GM13977 (cell line): ENCODE measurements at places on chromosomes 3 and 15.

- no peak for DNase-seq
Measured at GRCh38 chr15:29208352-29208751, 61.3 kb downstream of the NSMCE3 start.

DNA sequence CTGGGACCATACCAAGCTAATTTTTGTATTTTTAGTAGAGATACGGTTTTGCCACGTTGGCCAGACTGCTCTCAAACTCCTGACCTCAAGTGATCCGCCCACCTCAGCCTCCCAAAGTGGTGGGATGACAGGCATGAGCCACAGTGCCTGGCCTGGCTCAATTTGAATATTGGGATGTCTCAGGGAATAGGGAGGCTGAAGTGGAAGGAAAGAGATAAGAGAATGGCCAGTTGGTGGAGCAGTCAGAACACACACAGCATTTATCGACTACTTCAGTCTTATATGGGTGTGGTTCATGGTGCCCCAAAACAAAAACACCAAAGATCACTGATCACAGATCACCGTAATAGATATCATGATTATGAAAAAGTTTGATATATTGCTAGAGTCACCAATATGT, 144.4 kb downstream of the GMNC start:
- no peak for DNase-seq

DNA sequence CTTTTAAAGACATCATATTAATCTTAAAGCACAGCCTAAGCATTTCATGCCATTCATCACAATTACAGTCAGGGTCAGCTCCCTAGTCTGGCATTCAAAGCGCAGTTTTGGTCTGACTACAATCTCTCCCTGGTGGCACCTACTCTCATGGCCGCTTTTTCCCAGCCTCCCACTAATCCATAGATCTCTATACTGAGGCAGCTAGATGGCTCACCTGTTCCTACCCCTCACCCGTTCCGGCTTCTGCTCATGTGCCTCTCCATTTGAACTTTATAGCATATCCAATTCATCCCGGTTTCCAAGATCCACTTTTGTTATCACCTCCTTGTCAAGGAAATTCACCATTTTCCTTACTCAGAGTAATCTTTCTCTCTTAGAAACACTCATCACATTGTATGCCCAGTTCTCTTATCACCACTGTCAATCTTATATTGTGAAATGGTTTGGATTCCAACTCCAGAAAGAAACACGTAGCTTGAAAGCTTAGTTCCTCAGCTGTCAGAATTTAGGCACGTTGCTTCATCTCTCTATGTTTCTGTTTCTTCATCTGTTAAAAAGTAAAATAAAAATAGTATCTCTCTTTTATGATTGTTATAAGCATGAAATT, 220.0 kb upstream of the UBE2E2 start:
- no peak for DNase-seq

DNA sequence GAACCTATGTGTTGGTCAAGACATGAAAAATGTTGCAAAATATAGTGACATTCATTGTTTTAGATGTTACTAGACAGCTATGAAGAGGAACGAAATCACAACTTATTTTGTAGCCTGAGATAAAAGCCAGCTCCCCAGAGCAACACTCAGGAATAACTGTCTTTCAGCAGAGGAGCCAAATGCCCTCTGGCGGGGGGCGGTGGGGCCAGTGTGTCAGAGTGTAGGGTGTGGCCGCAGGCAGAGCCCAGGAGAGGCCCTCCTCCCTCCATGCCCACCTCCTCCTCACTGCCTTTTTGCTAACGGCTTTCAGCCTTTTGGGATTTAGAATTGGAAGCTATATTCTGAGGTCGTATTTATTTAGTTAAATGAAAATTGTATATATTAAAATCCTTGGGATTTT, 16.9 kb downstream of the APOD start:
- no peak for DNase-seq

DNA sequence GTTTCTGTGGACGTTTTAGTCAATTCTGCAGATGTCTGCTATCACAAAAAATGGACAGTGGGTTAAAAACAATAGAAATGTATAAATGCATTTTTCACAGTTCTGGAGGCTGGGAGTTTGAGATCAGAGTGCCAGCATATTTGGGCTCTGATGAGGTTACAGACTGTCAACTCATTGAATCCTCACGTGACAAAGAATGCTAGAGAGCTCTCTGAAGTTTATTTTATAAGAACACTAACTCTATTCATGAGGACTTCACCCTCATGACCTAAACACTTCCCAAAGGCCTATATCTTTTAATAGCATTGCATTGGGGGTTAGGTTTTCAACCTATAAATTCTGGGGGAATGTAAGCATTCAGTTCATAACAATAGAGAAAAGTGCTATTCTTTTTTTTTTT, 182.6 kb upstream of the SLITRK3 start:
- no peak for DNase-seq

DNA sequence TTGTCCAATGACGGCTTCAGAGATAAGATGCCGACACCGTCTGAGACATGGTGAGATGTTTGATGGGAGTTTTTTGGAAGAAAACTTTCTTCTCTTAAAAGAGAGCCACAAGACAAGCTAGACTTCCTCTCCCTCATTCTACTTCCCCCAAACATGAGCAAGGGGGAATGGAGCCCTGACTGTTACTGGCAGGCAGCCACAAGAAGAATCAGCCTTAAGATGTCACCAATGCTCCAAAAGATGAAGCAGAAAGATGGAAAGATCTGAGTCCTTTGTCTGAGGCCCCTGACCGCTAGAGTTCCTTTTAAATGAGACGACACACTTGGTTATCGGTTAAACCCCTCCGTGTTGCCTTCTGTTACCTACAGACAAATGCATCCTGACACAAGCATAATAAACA, 108.7 kb downstream of the ST8SIA2 start:
- DNase-seq, result no peak

- no peak for DNase-seq
Measured at GRCh38 chr3:180594631-180595558, 7.1 kb upstream of the TTC14 start.

DNA sequence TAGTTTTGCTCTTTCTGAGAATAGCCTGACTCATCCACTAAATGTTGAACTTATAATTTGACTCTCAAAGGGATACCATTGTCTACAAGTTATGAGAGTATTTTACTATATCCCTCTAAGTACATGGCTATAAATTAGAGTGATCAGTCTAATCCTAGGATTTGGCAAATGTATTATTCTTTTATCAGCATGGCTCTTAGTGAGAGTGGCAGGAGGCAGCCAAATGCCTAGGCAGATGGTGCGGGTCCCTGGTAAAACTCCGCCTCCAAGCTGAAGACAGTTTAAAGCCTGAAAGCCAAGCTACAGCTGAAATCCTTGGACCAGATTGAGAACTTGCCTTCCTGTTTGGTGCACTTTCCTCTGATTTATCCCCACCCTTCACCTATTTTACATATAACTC, 631.8 kb downstream of the SQOR start:
- no peak for DNase-seq

- DNase-seq, result no peak
Measured at GRCh38 chr15:67024314-67024997, 40.9 kb upstream of the SMAD3 start.

DNA sequence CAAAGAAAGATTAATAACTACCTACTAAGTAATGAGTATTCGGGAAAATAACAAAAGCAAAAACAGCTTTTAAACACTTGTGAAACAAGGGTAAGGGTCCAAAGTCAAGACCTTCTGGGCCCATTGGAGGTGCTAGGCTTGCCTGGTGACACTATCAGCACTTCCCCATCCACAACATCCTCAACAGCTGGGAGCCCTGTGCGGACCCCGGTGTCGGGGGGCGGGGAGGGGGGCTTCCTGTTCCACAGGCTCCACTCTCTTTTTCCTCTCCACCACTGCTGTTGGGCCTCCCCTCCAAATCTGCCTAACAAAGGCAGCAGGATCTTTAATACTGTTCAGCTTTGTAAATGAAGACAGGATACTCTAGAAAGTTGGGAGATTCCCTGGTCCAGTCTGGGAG, 21.6 kb downstream of the NGRN start:
- no peak for DNase-seq

DNA sequence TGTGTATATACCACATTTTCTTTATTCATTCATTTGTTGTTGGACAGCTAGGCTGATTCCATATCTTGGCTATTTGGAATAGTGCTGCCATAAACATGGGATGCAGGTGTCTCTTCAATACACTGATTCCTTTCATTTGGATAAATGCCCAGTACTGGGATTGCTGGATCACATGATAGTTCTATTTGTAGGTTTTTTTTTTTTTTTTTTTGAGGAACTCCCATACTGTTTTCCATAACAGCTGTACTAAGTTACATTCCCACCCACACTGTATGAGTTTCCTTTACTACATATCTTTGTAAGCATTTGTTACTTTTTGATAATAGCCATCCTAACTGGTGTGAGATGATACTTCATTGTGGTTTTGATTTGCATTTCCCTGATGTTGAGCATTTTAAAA, 437.7 kb downstream of the DIPK2A start:
- DNase-seq, result no peak

DNA sequence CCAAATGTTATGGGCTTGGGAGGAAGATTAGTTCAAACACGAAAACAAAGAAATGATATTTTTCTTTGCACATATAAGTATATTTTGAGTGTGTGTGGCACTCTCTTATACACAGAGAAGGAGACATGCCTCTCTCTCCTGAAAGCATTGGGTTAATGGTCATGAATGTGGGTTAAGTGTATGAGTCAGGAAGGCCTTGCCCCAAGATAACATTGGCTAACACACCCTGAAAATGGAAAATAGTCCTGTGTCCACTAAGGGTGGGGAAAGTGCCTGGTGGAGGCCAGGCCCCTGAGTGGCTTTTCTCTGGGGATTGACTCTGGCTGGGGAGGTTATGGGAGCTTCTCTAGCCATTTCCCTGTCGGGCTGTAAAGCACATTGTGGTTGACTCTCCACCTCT, 332.7 kb upstream of the ONECUT1 start:
- DNase-seq, result no peak

DNA sequence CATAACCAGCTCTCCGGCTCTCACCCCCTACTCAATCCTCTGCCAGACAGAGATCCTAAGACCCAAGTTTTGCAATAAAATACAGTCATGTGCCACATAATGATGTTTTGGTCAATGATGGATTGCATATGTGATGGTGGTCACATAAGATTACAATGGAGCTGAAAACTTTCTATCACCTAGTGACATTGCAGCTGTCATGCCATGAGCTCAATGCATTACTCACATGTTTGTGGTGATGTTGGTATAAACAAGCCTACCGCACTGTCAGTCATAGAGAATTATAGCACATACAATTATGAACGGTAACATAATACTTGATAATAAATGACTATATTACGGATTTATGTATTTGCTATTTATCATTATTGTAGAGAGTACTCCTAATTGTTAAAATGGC, 26.9 kb upstream of the SAMMSON start:
- DNase-seq, result no peak

GRCh38 chr3:2535206-2535605, 436.5 kb downstream of the CNTN4 start:
- DNase-seq, result peak; percentile 1

DNA sequence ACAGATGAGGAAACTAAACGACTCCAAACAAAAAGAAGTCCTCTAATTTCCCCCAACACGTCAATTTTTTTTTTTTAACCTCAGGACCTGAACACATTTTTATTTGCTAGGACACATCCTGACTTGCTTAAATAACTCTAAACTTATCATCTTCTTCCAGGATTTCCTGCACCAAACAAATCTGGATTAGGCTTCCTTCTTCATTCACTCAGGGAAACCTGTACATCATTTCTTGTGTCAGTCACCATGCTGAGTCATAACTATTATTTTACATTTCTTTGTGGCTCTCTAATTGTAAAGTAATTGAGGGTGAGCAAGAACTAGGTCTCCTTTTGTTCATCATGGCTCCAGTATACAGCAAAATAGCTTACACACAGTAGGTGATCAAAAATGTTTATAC, 433.4 kb upstream of the GBE1 start:
- no peak for DNase-seq

DNA sequence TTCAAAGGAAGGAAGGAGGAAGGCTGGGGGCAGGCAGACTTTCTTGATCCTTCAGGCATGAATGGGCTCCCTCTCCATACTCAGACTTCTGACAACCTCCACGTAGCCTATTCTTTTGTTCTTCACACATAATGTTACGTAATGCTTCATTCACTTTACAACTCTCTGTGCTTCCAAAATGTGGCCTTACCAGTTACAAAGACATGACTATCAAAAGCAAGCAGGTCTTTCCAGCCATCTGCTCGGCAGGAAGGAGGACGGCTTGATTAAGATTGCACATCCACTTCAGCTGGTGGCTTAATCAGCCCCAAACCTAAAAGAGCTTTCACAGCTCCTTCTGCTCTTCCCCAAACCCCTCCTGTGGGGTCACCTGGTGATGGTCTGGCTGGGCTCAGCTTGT, 263.2 kb downstream of the XXYLT1 start:
- DNase-seq, result no peak

- DNase-seq, result no peak
Measured at GRCh38 chr3:6709178-6709577, 151.7 kb upstream of the GRM7 start.

DNA sequence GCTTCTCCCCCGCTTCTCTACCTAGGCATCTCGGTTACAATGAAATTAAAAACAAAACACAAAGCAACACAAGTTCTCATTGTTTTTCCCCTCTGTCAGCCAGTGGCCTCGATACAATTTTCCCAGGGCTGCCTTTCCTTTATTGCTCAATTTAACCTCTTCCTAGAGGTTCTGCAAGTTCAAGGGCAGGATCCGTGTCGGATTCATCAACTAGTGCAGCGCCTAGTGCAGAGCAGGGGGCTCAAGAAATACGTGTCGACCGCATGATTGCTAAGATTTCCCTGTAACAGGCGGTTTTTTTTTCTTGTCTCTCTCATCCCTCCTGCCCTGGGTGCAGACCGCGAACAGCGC, 1.4 kb upstream of the BHLHE40 start:
- no peak for DNase-seq

DNA sequence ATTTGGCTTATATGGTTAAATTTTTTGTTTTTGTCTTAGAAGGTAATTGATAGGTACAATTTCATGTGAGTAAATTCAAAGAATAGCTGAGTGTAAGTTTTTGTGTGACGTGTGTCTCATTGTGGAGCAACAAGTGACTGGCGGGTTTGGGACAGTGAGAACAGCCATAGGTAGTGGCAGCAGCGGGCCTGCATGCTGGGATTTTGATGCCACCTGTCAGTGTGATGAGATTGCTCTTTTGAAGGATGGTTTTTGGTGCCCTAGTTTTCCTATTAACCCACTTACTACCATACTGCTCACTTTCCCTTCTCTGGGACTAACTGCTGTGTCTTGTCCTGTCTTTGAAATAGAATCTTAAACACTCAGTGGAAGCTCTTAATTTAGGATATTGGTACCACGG, 522.6 kb downstream of the NAALADL2 start:
- DNase-seq, result no peak

GRCh38 chr3:156349978-156350377, 204.9 kb downstream of the SSR3 start:
- no peak for DNase-seq

GRCh38 chr15:75920079-75920478, 16.4 kb downstream of the FBXO22 start:
- DNase-seq, result no peak

- DNase-seq, result peak; percentile 11
Measured at GRCh38 chr3:17579289-17580031, 163.0 kb downstream of the TBC1D5 start.

GRCh38 chr3:23875113-23875725, 41.6 kb downstream of the NKIRAS1 start:
- DNase-seq, result no peak
